ENCODE measurements at places on chromosomes 1 and 21.

GRCh38 chr21:15521644-15522001 lies 208.2 kb upstream of the USP25 start:
- DNase-seq, result no peak

DNA sequence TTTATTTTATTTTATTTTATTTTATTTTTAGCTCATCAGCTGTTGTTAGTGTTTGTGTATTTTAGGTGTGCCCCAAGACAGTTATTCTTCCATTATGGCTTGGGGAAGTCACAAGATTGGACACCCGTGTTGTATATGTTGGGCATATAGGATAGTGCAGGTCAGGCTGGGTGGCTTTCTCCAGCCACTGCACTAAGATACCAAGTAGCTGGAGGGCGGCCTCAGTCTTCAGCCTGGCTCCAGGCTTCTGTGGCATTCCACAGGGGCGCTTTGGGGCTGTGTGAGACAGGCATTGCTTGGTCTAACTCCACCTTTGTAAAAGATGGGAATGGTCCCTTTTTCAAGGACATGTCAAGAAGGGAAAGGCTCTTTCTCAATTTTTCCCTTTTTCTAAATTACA lies 16.5 kb downstream of the RRP1B start:
- no peak for DNase-seq

GRCh38 chr1:214018386-214019268 lies 30.9 kb downstream of the PROX1 start:
- DNase-seq, result no peak

DNA sequence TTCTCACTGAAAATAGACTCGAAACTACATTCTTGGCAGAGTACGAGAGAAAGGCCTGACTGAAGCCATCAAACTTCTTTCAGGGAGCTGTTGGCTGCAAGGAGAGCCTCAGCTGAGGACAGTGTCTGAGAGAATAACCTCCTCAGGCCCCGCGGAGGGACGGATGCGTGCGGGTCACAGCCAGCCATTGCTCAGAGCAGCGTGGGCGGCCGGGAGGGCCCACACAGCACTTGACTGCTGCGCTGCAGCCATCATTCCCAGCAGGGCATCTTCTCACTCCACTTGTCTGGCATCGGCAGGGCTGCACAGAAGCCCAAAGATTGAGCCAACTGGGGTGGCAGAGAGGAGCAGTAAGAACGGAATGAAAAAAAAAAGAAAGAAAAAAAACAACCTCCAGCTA lies 113.5 kb downstream of the XCL2 start:
- no peak for DNase-seq

- DNase-seq, result no peak
Measured at GRCh38 chr1:224047538-224047937, 66.4 kb upstream of the FBXO28 start.

- DNase-seq, result no peak
Measured at GRCh38 chr1:154445040-154445472, 39.9 kb downstream of the IL6R start.

GRCh38 chr1:200037904-200038303 lies 10.4 kb downstream of the NR5A2 start:
- DNase-seq, result no peak

DNA sequence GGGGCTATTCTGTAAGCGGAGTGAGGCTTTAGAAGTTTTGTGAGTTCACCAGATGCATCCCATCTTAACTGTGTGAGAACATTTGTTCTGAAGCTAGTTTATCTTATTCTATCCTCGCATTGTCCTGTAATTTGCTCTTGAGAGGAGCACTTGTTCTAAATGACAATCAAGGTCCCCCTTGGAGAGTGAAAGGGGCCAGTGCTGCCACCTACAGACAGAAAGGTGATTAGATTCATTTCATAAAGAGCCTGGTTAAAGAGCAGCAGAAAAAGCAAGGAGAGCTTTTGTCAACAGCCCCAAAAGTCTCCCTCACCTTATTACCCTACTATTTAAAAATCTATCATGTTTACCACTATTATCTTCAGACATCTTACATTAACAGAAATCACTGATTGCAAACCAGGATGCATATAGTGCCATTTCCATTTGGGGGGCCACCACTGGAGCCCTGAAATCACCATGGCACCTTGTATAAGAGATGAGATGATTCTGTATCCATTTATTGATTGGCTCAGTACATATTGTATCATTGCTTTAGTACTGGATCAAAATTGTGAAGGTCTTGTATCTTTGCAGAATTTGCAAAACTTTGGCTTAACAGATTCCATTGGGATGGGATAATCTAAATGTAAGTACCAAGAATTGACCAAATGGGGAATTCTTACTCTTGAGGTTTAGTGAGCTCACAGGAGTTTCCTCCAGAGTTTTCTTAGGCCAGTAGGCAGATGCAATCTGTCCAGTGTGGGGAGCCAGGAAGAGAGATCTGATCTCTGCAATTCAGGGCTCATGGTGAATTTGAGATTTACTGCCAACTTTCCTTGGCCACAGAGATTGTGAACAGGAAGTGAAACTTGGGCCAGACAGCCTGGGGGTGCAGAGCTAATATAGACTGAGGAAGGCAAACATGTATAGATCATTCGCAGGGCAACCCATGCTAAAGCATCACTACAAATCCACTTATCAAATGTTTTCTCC lies 64.3 kb upstream of the TRABD2B start:
- no peak for DNase-seq

GRCh38 chr1:69433073-69433472 lies 134.6 kb upstream of the LRRC7 start:
- DNase-seq, result no peak

DNA sequence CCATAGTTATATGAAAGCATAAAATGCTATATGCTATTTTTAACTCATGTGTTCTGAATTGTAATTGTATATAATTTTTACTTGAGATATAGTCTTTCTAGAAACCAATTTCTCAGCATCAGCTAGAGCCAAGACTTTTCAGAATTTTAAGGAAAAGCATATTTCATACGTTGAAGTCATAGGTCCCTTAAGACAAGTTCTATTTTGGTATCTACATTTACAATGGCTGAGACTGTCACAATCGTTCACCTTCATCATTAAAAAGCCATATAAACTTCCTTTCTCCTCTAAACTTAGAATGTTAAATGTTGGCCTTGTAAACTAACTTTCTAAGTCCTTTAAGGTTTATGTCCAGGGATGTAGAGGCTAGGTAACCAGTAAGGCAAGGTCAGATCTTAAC lies 104.1 kb downstream of the LRRC40 start:
- DNase-seq, result no peak

DNA sequence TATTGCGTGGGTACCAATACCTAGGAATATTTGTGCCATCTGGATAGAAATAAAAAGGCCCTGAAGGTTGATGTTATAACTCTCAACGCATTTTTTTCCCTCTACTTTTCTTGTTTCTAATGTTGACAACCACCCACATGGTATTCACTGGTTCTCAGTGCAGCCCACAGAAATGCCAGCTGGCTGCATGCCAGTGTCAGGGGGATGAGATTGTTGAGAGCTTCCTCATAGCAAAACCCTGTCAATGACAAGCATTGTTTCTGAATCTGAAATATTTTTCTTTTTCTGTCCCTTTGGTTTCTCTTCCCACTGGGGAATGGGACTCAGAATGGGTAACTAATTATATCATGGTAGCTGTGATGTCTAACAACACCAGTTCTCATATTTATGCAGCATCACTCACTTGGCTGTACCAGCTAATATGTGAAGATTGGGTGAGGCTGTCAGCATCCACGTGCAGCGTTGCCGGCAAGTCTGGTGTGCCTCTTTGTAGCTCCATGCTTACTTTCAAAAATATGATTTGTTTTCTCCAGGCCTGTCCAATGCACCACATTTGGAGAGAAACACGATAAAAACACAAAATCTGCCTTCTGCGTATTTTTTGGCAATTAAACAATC lies 284.6 kb downstream of the PTBP2 start:
- no peak for DNase-seq

- DNase-seq, result peak; percentile 44
Measured at GRCh38 chr1:152459596-152460528, 45.8 kb upstream of the CRNN start.

- no peak for DNase-seq
Measured at GRCh38 chr1:156667968-156668709, 9.1 kb downstream of the NES start.

DNA sequence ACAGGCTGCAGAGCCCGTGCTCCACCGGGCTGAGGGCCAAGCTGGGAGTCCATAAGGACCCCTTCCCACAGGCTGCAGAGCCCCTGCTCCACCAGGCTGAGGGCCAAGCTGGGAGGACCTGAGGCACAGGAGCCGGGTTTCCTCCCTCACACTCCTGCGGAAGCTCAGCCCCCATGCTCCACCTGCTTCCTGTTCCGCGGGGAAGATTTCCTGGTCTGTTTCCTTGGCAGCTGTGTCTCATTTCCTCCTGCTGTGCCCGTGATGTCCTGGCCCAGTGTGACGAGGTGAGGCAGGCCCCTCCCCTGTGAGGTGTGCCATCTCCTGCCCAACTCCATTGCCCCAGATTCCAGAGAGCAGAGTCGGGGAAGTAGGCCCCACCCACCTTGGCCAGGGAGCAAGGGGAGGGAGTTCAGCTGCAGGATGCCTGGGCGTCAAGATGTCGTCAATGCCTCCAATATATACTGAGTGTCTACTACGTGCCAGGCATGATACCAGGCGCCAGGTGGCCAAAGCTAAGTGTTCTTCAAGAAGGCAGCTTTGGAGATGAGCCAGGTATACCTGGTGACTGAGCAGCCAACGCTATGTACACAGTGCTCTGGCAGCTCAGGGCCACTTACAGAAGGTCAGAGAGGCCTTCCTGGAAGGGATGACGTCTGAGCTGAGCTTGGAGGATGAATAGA lies 58.8 kb downstream of the NAV1 start:
- DNase-seq, result no peak

DNA sequence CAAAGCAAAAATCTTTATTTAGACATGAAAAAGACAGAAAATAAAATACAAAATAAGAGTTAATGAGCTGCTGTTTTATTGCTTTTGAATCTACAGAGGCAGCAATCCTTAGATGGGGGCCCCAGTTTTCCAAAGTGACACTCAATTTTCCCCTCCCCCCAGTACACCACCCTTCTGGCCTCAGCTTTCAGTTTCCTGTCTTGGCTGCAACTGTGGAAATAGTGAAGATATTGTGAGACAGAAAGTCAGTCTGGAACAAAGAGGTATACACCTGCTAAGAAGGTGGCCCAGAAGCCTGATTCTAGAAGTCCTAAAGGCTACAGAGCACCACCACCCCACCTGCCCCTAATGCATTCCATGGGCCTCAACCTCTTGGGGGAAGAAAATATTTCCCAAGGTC lies 1.1 kb upstream of the MTMR11 start:
- no peak for DNase-seq

Measured in vagina (tissue), 2 donors.